ENCODE measurements at places on chromosomes 1 and 21.

DNA sequence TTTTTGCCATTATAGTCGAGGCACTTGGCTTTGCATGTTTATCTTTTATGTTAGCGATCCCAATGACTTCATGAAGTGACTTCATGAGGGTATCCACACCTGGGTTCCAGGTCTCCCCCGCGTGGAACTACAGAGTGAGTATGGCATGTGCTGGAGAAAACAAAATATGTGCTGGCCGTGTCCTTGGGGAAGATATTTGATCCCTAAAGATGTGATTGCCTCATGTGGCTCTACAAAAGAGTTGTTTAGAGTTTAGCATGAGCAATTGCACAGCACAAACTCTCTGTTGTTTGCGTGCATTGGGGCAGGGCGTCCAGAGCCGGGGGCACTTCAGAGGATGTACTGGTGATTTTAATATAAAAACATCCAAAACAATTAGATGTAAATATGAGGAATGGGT lies 4.8 kb downstream of the IL10RB start:
- DNase-seq: peak; percentile 31

DNA sequence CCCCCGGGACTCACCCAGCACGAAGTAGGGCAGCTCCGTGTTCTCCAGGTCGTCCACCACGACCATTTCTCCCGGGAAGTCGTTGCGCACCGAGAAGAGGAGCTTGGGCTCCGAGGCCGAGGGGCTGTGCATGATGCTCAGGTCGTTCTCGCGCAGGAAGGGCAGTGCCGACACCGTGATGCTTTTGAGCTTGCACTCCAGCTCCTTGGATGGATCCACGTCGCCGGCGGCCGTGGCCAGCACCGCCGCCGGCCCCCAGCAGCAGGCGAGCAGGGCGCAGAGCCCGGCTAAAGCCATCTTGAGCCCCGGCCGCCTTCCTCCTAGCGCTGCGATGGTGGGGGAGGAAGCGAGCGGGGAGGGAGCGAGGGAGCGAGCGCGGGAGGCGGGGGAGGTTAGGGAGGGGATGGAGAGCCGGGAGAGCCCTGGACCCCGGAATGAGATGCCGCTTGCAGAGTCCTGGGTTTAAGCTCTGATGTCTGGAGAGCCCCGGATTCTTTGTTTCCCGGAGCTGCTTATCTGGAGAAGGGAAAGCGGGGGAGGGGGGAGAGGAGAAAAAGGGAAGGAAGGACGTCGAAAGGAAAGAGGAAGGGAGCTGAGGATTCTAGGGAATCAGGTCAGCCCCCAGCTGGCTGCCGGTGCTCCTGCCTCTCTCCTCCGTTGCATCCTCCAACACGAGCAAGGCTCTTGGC lies at the start of gene ASTN1:
ASTN1 (minus strand) TSS at position 333 of the 689 bp plus-strand sequence; CDS start at position 297, 36 bp downstream.
- DNase-seq: no peak

- no peak for DNase-seq
Measured at GRCh38 chr1:218347336-218347722, 2.2 kb downstream of the TGFB2 start.

GRCh38 chr1:25731148-25731547 lies 68.8 kb upstream of the SELENON start:
- no peak for DNase-seq

DNA sequence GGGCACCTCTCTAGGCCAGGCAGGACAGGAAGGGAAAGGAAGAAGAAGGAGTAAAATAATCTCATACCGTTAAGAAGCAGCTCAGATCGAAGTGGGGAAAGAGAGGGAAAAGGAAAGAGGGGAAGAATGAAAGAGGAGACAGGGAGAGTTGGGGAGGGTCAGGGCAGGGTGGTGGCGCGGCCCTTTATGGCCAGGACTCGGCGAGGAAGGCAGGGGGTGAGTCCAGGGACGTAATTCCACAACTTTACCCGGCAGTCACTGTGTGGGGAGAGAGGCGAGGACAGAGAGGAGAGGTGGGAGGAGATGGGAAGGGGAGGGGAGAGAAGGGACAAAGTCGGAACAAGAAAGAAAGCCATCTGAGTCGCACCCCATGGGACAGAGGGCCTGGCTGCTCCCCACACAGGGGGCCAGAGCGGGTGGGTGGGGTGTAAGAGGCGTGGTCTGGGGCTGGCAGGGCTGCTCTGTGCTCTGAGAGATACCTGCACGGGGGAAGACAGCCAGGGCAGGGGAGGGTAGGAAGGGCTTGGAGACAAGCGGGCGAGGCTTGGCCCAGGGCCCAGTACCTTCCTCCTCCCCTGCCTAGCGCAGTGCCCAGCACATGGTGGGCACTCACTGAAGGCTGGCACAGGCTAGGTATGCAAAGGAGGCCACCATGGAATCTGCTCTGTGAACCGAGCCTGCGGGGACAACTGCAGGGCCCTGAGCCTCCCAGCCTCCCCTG lies 49.4 kb downstream of the KIF21B start:
- no peak for DNase-seq

- DNase-seq: no peak
Measured at GRCh38 chr1:92486251-92487077, at the start of gene GFI1. GFI1 (minus strand) TSS chr1:92486925; CDS start chr1:92483487, 3,438 bp downstream.

- DNase-seq: peak; percentile 48
Measured at GRCh38 chr21:37711836-37712568, 204.3 kb downstream of the KCNJ6 start.

DNA sequence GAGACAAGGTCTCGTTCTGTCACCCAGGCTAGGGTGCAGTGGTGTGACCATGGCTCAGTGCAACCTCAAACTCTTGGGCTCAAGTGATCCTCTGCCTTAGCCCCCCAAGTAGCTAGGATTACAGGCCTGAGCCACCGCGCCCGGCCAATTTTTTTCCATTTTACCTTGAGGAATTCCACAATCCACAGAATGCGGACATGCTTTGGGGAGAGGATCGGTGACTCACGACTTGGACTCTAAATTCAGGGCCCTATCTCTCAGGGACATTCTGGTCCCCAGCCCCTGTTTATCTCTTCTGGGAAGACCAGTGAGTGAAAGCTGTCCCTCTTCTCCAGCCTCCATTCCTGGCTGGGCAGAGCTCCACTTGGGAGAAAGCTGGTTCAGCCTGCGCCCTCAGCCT lies 5.2 kb downstream of the PADI1 start:
- DNase-seq: no peak

- no peak for DNase-seq
Measured at GRCh38 chr1:99086057-99086456, 81.4 kb upstream of the PLPPR5 start.

GRCh38 chr1:38608202-38608864 lies 251.2 kb downstream of the RRAGC start:
- no peak for DNase-seq

DNA sequence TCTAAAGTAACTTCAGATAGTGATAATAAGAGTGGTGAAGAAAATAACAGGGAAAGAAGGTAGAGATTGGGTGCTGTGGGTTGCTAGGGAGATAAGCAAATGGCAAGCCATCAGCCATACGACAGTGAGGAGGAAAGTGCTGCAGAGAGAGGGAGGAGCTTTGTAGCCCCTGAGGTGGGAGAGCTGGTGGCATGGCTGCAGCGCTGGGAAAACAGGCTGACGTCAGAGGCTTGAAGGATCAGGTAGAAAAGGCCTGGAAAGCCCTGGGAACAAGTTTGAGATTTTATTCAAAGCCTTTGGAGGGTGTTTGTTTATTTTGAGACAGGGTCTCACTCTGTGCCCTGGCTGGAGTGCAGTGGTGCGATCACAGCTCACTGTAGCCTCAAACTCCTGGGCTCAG lies 109.5 kb downstream of the NMNAT2 start:
- no peak for DNase-seq

- no peak for DNase-seq
Measured at GRCh38 chr1:171817511-171818265, 23.6 kb upstream of the DNM3 start.

GRCh38 chr21:45875416-45875760 lies 106.2 kb upstream of the COL6A1 start:
- no peak for DNase-seq

DNA sequence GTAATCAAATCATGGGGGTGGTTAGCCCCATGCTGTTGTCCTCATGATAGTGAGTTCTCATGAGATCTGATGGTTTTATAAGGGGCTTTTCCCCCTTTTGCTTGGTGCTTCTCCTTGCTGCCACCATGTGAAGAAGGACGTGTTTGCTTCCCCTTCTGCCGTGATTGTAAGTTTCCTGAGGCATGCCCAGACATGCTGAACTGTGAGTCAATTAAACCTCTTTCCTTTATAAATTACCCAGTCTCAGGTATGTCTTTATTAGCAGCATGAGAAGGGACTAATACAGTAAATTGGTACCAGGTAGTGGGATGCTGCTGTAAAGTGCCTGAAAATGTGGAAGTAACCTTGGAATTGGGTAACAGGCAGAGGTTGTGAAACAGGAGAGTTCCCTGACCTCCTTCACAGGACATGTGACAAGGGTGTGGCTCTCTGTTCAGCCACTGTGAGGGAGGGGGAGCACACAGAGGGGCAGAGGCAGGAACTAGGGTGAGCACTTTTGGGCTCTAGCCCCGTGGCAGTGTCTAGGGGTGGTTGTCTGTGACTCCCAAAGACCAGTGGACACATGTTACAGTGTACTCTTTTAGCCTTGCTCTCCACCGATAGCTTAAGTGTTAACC lies 105.3 kb downstream of the BACH1 start:
- no peak for DNase-seq

DNA sequence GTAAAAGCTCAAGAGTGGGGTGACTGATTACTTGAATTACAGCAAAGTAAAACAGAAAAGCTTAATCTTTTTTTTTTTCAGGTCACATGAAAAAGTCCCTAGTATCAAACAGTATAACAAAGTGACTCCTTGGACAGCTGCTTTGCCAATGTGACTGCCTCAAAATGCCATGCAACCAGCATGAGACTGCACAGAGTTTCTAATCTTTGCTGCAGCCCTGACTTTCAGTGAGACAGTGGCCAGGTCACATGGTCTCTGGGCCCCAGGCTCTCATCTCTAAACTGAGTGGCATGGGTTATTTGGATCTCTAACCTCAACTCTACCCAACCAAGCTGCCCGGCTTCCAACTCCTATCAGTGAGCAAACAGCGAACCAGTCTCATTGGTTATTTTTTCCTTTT lies 169.0 kb downstream of the VAV3 start:
- no peak for DNase-seq

DNA sequence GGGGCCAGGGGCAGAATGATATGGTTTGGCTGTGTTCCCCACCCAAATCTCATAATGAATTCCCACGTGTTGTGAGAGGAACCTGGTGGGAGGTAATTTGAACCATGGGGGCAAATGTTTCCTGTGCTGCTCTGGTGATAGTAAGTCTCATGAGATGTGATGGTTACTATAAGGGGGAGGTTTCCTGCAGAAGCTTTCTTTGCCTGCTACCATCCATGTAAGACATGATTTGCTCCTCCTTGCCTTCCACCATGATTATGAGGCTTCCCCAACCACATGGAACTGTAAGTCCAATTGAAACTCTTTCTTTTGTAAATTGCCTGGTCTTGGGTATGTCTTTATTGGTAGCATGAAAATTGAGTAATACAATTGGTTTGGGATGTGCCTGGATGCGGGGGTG lies 33.7 kb upstream of the LIN9 start:
- DNase-seq: no peak

GRCh38 chr1:71623888-71624287 lies 543.1 kb upstream of the ZRANB2 start:
- no peak for DNase-seq

DNA sequence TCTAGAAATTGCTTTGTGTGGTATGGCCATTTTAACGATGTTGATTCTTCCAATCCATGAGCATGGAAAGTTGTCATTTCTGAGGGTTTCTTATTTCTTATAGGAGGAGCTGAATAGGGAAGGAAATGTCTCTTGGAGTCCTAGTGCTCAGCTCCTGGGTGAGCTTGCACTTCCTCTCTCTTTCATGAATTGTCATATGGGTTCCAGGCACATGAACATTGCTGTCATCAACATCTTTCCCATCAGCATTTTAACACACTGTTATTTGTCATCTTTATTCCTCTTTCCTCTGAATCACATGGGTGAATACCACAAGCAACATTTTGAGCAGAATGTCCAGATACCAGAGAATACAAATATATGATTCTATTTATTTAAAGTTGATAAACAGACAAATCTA lies 23.4 kb downstream of the SLAMF6 start:
- DNase-seq: no peak

- DNase-seq: no peak
Measured at GRCh38 chr1:32741413-32742198, 39.0 kb upstream of the SYNC start.

- no peak for DNase-seq
Measured at GRCh38 chr1:228194921-228195812, 12.7 kb upstream of the OBSCN start.

DNA sequence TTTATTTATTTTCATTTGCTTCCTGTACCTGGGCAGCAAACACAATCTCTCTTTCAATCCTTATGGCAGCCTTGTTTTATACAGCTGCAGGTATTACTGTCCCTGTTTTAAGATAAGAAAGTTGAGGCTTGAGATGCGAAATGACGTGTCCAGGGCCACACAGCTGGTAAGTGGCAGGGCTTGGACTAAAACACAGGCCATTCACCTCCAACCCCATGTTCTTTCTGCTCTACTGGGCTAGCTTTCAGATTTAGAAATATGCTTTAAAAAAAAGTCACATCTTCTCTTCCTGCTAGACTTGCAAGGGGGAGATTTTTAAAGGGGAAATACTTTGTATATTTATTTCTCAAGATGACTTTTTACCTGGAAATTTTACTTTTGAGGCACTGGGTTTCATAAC lies 62.8 kb downstream of the CNST start:
- no peak for DNase-seq

GRCh38 chr1:150076066-150076465 lies 8.5 kb downstream of the VPS45 start:
- no peak for DNase-seq

DNA sequence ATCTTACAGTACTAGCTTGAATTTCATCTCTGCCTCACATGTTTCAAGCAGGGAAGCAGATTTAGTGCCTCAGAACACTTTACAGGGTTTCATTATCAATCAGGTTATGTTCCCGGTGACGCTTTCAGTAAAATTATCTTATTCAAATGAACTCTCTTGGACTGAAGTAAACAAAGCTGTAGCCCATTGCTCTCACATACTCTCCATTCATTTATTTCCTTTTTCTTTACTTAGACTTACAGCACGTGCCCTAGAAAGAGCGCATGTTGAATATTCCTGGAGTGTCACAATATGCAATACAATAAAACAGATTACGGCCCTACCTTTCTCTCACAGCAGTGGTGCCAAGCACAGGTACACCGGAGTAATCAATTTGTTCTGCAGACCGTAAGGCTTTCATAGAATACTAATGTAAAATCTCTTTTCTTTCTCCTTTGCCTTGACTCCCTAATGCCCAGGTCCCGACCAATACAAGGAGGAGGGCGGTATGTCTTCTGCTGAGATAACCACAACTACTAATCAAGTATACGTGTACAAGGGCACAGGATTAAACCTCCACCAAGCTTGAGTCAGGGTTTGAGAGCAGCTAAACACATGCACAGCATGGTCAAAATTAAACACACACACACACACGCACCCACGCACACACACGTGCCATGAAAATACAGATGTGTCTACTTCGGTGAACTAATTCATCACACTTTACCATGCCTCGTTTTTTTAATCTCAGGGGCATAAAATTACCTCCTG lies 62.8 kb downstream of the NRIP1 start:
- DNase-seq: peak; percentile 15
